CD4-positive, alpha-beta T cell treated with Interleukin-15 for 4 hours (primary cell): ENCODE measurements at places on chromosomes 6 and 20.

DNA sequence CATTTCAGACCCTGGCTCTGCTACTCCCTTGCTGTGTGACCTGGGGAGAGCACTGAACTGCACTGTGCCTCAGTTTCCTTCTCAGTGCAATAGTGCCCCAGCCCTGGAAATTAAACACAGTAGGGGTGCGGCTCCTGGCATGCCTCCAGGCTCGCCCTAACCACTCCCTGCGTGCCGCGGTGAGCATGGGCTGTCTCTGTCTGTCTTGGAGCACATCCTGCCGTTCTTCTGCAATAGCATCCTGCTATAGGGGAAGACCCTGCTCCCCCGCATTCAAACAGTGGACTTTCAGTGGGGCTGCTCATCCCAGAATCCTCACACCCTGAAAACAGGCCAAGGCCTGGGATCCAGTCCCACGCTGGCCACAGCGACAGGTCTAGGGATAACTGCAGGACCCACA lies 129.5 kb downstream of the FOXC1 start:
- no peak for DNase-seq

DNA sequence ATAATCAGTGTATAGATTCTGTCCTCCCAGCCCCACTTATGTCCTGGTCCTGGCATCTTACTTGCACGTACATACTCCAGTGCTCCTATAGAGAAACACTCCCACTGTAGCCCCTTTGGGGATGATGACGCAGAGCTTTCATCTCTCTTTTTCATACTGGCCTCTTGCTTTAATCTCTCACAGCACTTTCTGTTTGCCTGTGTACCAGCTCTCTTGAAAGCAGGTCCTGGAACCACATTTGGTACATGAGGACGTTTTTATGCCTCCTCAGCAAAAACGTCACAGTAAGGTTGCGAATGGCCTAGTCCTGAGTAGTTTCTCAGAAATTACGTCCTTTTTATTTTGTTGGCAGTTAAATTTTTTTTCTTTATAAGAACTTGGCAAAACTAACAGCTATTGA lies 10.8 kb downstream of the L3MBTL3 start:
- DNase-seq: peak; percentile 36

- DNase-seq: no peak
Observed at GRCh38 chr6:129494099-129494498, 215.9 kb downstream of the ARHGAP18 start.

GRCh38 chr6:164665328-164665727 lies 644.1 kb downstream of the C6orf118 start:
- DNase-seq: no peak

- DNase-seq: no peak
Observed at GRCh38 chr6:54132587-54132986, 21.3 kb downstream of the MLIP start.

DNA sequence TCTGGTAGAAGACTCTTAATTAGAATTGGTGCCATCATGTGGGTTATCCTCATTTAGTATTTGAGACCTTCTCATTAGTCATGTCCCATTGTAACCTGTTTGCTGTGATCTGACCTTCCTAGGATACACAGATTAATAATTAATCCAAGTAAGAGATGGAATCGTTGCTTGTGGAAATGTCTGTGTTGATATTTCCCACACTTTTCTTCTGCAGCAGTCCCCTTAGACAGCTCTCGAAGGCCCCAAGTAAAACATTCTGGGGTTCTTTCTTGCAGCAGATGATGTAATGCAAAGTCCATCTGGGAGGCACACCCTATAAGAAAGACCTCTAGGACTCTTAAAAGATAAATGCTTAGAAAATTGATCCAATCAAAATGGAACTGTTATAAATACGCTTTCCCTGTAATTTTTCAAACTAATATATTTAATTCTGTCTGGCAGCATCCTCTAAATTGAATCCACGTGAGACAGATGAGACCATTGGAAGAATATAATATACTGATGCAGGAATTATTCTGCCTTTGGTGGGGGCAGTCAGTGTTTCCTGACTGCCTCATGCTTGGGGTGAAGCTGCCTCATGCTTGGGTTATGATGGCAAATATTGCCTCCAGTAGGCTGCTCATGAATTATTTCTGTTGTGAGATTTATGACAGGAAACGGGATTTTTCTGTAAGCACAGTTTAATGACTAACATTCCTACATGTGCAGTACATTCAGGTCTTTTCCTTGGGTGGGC lies 54.5 kb upstream of the ARMC2 start:
- DNase-seq: no peak

- no peak for DNase-seq
Observed at GRCh38 chr6:31397901-31398525, 5.4 kb upstream of the MICA start.

DNA sequence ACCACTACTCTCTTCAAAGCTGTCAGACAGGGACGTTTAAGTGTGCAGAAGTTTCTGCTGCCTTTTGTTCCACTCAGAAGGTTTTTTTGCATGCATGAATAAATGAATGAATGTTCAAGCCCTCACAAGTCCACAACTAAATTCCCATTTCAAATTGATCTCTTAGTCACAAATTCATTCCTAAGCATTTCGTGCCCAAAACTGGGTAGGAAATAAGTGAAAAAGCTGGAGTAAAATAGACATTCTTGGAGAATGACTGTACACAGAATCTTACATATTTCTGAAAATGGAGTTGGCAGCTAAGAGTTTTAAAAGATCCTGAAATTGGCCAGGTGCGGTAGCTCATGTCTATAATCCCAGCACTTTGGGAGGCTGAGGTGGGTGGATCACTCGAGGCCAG lies 117.6 kb downstream of the PERP start:
- no peak for DNase-seq

- DNase-seq: no peak
Observed at GRCh38 chr20:46897328-46897880, 2.8 kb downstream of the EYA2 start.

DNA sequence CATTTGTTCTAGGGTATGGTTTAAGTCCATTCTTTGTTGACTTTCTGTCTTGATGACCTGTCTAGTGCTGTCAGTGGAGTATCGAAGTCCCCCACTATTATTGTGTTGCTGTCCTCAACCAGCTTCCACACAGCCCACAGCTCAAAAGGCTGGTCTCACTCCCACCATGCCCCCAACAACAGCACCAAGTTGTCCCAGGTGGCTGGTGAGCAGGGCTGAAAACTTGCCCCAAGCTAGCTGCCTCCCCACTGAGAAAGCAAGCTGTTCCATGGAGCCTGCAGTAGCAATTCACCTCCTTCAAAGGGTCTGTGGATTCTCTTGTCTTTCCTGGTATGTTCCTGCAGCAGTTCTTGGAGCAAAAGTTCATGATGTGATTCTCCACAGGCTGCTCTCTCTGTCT lies 221.0 kb downstream of the SYNDIG1 start:
- DNase-seq: no peak

DNA sequence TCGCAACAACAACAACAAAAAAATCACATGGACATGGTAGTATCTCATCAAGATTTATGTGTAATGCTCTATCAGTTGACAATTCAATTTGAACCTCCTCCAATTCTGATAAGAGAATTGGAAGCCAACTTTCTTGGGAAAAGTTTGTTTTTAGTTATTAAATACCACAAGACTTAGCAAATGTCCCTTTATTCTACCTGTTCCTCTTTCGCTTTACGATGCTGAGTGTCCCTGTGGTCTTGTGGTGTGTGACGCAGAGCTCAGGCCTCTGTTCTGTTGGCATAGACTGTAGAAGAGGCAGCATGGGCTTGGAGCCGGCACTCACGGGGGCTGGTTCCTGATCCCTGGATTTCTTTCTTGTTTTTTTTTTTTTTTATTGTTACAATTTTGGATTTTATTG lies 76.7 kb downstream of the PSMB1 start:
- DNase-seq: no peak

- DNase-seq: no peak
Observed at GRCh38 chr6:78829407-78829806, 37.9 kb upstream of the IRAK1BP1 start.

- DNase-seq: no peak
Observed at GRCh38 chr20:48169650-48170225, 384.5 kb upstream of the SULF2 start.

GRCh38 chr6:112427499-112427898 lies 80.4 kb downstream of the RFPL4B start:
- DNase-seq: no peak
